ENCODE measurements at places on chromosomes 7 and 10. TPM values are rescaled to one million over a fixed set of nuclear protein-coding genes. Genes with fewer than 3 reads are reported as not detected.

The PAPOLB gene
- not detected for total RNA-seq

The CFAP69 gene
- not detected for total RNA-seq

The HIF1AN gene
- total RNA-seq, result 54.7 TPM

The MALSU1 gene
- total RNA-seq, result 56.3 TPM

The CYP3A5 gene
- total RNA-seq, result not detected

The C10orf105 gene
- 0.61 TPM for total RNA-seq

The BLVRA gene
- total RNA-seq, result 28.6 TPM

The SLC18A3 gene
- not detected for total RNA-seq

The SPDYE9 gene
- total RNA-seq, result not detected

The ARHGEF5 gene
- total RNA-seq, result 11.9 TPM

The OGDHL gene
- total RNA-seq, result 0.20 TPM

The GPR15LG gene
- not detected for total RNA-seq

The PRKAR2B gene
- 0.25 TPM for total RNA-seq

The PDE1C gene
- total RNA-seq, result not detected

The TMEM184A gene
- not detected for total RNA-seq

The FRMPD2 gene
- total RNA-seq, result not detected

The FGF8 gene
- total RNA-seq, result not detected

The PDE6C gene
- not detected for total RNA-seq

The GPR26 gene
- total RNA-seq, result not detected

The PRLHR gene
- not detected for total RNA-seq
